ENCODE measurements at places on chromosomes 1 and 21.

- DNase-seq, result no peak
Observed at GRCh38 chr1:11925938-11926292, 312 bp downstream of the KIAA2013 start.

DNA sequence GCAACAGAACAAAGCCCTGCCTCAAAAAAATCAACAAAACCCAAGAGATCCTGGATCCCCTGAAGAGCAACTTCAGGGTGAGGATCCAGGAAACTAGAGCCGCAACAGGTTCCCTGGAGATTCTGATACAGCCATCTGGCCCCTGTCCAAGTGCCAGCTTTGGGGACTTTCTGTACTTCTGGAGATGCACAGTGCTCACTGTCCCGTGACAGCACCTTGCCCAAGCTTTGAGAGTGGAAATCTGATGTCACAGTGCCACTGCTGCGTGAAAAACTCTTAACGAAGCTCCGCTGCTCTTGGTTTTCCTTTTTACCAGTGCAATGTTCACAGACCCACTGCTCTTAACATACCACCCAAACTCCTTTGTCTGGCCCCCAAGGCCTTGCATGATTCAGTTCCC lies 26.3 kb downstream of the STK40 start:
- DNase-seq, result no peak

DNA sequence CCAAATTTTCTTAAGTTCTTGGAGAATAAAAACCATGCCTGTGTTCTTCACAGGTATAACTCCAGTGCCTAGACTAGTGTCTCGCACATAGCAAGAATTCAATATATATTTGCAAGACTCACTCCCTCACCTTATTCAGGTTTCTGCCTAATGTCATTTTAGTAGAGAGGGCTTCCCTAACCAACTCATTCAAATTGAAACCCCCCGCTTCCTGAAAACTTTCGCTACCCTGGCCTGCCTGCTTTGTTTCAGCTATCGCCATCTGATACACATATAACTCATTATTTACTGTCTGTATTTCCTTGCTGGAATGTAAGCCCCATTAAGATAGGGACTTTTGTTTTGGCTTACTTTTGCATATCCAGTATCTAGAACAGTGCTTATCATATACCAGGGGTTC lies 8.6 kb downstream of the YARS1 start:
- no peak for DNase-seq

GRCh38 chr1:42358791-42359190 lies 21.8 kb upstream of the RIMKLA start:
- DNase-seq, result no peak

DNA sequence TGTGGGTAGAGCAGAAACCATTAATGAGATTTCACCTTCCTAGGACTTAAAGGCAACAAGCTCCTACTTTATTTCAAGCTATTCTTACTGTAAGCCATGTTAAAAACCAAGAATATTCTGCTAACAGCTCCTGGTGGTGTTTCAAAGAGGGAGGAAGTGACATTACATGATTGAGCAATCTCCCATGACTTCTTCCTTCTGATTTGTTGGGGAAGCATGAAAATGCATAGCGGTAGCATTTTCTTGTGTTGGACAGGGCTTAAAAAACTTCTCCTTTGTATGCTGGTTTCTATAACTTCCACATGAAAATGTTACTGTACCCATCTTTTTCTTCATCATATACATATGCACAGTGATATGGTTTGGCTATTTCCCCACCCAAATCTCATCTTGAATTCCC lies 297.0 kb upstream of the SNX7 start:
- no peak for DNase-seq

- DNase-seq, result no peak
Observed at GRCh38 chr21:44803651-44804050, 2.0 kb upstream of the UBE2G2 start.

DNA sequence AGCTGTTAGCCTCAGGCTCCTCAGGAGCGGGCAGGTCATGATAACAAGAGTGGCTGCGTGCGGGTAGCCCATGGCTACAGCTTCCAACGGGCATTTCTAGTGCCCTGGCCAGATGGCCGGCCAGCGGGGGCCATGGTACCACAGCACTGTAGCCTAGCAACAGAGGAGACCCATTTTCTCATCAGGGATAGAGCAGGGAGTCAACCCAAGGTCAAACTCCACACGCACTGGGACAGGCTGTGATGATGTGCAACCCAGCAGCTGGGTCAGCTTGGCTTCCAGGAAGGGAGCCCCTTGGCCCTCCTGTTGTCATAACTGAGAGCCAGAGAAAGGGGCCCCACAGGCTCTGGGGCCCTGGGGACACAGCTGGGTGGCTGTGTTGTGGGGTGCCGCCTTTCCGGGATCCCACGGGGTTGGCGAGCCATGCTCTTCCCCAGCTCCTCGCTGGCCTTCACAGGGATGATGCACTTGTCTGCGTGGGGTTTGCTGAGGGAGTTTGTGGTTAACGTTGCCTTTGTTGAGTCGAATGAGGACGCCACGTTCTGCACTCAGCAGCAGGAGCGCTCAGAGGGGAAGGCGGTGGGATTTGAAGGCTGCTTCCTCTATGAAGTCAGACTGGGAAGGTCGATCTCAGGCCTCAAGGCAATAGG lies 46.3 kb downstream of the COL18A1 start:
- no peak for DNase-seq

DNA sequence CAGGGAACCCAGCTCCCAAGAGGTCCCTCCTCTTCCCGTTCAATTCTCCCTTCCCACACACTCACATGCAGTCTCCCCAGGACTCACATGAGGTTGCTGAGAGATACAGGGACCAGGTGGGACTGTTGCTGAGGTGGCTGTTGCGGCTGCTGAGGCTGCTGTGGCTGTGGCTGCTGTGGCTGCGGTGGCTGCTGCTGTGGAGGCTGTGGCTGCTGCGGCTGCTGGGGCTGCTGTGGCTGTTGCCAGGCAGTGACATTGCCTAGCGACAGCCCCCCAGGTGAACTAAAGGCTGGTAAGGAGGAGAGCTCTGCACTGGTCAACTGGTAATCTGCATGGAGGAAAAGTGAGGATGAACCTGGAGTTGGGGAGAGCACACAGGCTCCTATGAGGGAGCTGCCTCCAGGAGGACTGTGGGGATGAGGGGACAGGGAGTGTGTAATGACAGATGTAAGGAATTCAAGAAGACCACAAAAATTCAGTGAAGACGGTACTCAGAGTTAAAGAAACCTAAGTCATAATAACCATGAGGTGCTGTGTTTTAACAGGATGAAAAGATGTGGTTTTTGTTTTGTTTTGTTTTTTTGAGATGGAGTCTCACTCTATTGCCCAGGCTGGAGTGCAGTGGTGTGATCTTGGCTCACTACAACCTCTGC lies 31.8 kb downstream of the MEF2D start:
- DNase-seq, result no peak

DNA sequence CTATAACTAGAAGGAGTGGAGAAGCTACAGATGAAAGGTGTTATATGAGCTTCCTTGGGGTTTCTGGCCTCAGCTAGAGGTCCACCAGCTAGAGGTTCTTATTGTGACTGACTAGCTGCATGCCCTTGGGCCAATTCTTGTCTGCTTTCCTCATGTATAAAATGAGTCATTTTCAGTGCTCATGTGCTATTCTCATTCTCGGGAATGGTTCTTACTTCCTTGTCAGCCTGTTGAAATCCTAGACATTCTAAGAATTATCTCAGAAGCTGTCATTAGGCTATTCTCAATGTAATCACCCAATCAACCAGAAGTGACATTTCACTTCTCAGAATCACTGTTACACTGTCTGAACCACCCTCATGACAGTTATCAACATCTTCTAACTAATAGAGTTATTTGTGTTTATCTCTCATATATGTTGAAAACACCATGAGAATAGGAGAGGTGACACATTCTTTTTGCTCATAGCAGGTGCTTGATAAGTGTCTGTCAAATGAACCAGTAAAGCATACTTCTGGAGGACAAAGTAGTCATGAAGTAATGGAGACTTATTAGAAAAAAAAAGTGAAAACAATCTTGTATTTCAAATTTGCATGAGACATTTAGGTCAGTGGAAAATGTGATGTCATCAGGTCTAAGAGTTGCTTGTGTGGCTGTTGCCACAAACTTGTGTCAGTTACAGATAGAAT lies 122.8 kb upstream of the IVNS1ABP start:
- peak; percentile 28 for DNase-seq

DNA sequence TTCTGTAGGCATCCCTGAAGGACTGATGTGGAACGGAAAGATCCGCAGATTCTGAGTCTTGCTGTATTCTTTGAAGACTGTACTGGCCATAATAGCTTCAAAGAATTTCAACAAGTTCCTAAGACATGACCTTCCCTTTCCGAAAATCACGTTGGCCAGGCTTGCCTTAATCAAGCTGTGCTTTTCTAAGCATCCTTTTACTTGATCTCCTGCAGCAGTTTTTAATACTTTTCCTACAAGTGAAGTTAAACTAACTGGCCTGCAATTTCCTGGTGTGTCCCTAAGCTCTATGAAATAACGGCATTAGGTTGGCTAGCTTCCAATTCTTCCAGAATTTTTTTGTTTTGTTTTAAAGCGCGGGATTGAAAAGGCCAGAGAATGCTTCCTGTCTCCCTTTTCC lies 40.3 kb downstream of the SPAG17 start:
- no peak for DNase-seq

- no peak for DNase-seq
Observed at GRCh38 chr1:247845693-247846017, 4.0 kb upstream of the OR11L1 start.

DNA sequence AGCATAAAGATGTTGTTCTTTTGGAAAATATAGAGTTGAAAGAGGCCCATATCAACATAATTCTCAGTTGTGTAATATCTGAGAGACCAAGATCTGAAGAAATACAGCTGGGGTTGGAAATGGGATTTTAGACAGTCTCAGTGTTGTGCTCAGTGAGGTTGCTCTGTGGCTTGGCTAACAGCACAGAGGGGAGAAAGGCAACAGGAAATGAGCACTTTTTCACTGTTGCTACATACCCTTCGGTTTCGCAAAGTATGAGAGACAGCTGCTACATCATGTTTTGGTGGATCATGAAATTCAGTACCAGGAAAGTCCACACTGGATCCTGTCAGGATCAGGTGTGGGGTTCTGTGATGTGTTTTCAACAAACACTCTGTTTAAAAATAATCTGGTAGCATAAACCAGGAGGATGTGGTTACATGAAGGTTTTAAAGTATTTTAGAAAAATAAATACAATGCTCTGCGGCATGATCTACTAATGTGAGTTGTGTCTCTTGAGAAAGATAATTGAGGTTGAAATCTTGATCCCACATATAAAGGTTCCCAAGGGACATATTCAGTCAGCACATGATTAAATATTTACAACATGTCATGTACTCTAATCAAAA lies 7.0 kb upstream of the GPR88 start:
- peak; percentile 11 for DNase-seq

DNA sequence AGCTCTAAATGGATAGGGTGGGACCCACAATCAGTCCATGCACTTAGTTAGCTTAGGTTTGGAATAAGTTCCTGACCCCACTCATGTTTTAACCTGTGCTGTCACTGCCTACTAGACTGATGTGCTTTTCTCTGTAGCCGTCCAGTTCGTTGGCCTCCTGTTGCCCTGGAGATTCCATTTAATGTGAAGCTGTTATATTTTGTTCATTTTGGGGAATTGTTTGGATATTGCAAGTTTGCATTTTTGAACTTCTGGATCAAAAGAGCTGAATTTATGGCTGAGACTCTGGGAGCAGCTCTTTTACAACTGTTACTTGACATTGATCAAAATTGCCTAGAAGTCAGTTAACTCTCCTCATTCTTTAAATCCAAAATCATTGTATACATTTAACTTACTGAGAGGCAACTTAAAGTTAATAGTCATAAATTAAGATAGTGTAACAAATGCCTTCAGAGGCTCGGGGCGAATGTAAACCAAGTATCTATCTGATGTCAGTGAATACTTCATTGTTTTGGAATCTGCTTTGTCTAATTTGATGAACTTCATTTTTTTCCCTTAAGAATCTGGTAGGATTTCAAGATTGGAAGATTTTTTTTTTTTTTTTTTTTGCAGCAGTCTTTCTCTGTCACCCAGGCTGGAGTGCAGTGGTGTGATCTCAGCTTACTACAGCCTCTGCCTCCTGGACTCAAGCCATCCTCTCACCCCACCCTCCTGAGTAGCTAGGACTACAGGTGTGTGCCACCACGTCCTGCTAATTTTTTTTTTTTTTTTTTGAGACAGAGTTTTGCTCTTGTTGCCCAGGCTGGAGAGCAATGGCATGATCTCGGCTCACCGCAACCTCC lies 38.1 kb downstream of the MIGA1 start:
- DNase-seq, result no peak

DNA sequence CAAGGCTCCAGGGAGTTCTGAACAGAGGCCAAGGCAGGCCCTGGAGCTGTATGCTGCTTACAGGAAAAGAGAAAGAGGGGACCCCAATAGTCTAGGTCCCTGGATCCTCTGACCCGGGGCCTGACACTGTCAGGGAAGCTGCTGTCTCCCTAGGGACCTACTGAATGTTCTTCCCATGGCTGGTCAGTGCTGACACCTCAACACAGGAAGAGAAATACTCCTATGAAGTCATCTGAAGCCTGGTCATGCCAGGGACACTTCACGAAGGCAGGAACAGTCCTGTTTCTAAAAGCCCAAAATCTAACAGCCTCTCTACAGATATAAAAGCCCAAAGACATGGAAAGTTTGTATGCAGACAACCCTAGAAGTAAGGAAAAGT lies 1.7 kb upstream of the LAD1 start:
- no peak for DNase-seq

DNA sequence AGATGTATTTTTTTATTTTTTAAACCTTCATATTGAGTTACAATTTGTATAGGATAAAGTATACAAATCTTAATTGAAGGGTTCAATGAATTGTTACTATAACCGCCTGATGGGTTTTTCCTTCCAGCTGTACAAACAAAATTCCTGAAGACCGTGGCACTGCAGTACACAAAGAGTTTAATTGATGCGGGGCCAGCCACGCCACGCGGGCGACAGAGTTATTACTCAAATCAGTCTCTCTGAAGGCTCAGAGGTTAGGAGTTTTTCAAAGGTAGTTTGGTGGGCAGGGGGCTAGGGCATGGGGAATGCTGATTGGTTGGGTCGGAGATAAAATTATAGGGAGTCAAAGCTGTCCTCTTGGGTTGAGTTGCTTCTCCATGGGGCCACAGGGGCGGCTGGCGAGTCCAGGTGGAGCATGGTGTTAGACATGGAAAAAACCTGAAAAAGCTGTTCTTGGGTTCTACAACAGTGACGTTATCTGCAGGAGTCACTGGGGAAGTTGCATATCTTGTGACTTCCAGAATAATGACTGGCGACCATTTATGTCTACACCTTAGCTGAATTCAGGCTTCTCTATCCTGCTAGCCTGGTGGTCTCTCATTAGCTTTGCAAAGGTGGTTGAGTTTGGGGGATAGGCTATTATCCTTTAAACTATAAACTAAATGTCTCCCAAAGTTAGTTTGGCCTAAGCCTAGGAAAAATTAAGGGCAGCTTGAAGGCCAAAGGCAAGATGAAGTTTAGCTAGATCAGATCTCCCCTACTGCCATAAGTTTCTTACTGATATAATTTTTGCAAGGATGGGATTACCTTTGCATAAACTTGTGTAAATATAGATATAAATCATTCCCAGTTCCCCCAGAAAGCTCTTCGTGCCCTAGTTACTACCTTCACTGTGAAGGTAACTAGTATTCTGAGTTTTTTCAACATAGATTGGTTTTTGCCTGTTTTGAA lies 13.0 kb upstream of the TMEM9 start:
- DNase-seq, result no peak

- peak; percentile 71 for DNase-seq
Observed at GRCh38 chr1:36156329-36157114, 562 bp downstream of the MAP7D1 start.
